ENCODE measurements at places on chromosomes 2 and 18. TPM values are rescaled to one million over a fixed set of nuclear protein-coding genes. Genes with fewer than 3 reads are reported as not detected.

DNA sequence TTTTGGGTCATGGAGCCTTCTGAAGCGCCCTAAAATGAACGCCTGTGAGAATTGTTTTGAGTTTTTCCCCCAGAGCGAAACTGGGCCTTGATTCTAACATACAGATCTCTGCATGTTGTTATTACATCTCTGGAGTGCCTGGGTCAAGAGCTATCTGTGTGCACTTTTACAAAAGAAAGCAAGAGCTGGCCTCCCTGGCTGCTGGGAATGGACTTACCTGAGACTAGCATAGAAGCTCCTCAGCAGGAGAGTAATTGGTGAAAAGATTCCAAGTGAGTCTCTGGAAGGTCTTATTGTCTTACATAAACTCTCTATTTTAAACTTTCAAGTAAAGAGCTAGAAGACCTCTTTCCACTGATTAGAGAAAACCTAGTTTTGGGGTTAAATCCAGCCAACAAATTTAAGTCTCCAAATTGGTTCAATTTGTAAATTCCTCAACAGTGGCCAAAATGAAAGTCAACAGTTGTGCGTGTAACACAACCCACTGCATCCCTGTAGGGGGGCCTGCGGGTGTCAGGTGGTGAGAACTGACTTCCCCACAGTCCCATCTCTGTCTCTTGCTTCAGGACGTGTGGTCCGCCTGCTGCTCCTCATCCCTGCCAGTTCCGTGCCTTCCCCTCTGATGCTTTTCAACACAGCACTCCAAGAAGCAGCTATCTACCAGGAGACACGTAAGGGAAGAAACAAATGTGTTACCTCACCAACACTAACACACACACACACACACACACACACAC, 206.1 kb downstream of the SH3BP4 start:
- peaks cover 2% of the 10 kb centered on the region for H3K36me3 ChIP-seq
- H3K27ac ChIP-seq: no peak overlapping the region
- H3K4me3 ChIP-seq: no peak overlapping the region
- H3K27me3 ChIP-seq: peaks cover 26% of the 10 kb centered on the region

DNA sequence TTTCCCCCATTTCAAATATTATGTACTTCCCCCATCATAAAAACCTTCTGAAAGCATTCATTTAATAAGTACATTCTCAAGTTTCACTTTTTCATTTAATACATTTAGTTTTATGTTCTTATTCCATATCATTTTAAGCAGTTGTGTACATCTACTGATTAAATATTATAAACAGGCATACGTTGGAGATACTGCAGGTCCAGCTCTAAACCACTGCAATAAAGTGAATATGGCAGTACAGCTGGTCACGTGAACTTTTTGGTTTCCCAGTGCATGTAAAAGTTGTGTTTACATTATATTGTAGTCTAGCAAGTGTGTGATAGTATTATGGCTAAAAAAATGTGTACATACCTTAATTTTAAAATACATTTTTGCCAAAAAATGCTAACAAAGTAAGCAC, 48.7 kb downstream of the TET3 start:
- H3K27me3 ChIP-seq: no peaks in the 10 kb centered on the region
- H3K27ac ChIP-seq: peak overlapping the region; percentile 69
- H3K36me3 ChIP-seq: peaks cover 2% of the 10 kb centered on the region
- H3K4me1 ChIP-seq: peaks cover 86% of the 10 kb centered on the region
- peak overlapping the region; percentile 85 for H3K4me3 ChIP-seq
- DNase-seq: no peak

GRCh38 chr2:61722318-61722717, 131.5 kb downstream of the FAM161A start:
- no peak overlapping the region for H3K4me3 ChIP-seq
- H3K36me3 ChIP-seq: peaks cover 13% of the 10 kb centered on the region
- no peak for DNase-seq
- peaks cover 27% of the 10 kb centered on the region for H3K27me3 ChIP-seq

DNA sequence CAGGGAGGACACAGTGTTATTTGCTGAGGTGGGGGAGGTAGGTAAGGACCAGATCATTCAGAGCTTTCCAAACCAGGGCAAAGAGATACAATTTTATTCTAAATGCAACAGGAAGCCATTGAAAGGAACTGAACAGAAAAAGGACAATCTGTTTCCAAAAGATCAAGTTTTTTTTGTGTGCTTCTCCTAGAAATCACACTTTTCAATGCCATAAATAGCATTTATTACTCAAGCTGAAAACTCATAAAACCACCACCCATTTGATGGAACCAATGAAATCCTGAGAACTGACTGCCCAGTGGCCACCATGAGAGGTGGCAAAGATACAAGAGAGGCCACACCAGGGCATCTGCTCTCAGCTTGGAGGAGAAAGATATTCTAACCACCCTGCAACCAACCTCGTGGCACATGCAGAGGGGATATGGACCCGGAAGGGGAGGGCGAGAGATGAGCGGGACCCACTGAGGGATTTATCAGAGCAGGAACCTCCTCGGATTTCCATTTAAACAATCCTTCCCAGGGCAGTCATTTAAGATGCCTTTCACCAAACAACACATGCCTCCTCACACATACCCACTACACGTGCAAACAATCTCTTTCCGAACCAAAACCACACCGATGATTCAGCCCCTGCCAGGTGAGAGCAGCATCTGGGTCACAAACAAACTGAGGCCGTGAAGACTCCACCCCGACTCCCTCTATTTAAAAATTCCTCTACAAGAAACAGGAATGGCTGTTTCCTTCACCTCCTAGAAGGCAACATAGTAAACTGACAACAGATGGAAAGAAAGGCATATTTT, 8.8 kb downstream of the CYB5A start:
- peak overlapping the region; percentile 68 for H3K27ac ChIP-seq
- peaks cover 39% of the 10 kb centered on the region for H3K4me1 ChIP-seq
- H3K4me3 ChIP-seq: no peak overlapping the region
- DNase-seq: no peak
- no peaks in the 10 kb centered on the region for H3K27me3 ChIP-seq
- H3K36me3 ChIP-seq: peaks cover 7% of the 10 kb centered on the region

DNA sequence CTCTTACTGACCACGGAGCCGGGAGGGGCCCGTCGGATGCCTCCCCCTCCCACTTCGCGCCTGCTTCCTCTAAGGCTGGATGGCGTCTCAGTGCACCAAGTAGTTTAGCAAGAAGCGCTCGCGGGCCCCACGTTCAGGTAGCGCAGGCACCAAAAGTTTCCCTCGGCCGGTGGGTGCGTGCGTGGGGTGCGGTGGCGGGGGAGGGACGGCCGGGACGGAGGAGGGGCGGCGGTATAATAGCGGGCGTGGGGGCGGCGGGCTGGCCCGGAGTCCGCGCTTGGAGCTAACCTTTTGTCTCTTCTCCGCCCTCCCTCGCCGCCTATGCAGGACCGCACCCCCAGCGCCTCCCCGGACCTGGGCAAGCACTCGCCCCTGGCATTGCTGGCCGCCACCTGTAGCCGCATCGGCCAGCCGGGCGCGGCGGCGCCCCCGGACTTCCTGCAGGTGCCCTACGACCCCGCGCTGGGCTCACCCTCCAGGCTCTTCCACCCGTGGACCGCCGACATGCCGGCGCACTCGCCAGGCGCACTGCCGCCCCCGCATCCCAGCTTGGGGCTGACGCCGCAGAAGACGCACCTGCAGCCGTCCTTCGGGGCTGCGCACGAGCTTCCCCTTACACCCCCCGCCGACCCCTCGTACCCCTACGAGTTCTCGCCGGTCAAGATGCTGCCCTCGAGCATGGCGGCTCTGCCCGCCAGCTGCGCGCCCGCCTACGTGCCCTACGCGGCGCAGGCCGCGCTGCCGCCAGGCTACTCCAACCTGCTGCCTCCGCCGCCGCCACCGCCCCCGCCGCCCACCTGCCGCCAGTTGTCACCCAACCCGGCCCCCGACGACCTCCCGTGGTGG, 1.0 kb downstream of the SP5 start:
- H3K4me1 ChIP-seq: peaks cover 42% of the 10 kb centered on the region
- no peak overlapping the region for H3K27ac ChIP-seq
- peaks cover 5% of the 10 kb centered on the region for H3K36me3 ChIP-seq

DNA sequence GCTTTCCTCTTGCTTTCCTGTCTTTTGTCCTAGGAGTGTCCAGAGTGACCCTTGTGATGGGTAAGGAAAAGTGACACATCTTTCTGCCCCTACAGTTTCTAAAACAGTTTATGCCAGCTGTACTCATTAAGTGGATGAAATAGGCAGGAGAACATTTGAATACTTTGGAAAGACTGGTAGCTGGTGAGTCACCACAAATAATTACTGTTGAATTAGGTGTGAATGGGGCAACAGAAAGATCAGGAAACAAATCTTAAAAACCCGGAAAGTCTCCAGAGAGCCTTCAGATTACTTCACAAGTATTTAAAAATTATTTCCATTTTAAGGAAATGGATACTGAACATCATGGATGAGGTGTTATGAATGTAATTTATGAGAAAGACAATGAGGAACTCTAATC, 278.5 kb downstream of the CLIP4 start:
- no peaks in the 10 kb centered on the region for H3K36me3 ChIP-seq
- H3K4me1 ChIP-seq: no peaks in the 10 kb centered on the region
- peaks cover 14% of the 10 kb centered on the region for H3K27me3 ChIP-seq
- no peak overlapping the region for H3K4me3 ChIP-seq
- DNase-seq: no peak
- no peak overlapping the region for H3K27ac ChIP-seq

DNA sequence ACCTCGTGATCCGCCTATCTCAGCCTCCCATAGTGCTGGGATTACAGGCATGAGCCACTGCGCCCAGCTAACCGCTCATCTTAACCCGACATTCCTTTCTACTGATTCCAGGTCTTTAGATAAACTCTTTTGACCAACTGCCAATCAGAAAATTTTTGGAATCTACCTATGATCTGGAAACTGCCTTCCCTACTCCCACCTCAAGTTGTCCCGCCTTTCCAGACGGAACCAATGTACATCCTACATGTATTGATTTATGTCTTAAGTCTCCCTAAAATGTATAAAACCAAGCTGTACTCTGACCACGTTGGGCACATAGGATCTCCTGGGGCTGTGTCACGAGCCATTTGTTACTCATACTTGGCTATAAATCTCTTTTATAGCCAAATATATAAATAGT, 3.2 kb upstream of the NEU2 start:
- H3K4me3 ChIP-seq: no peak overlapping the region
- no peaks in the 10 kb centered on the region for H3K36me3 ChIP-seq
- no peak for DNase-seq
- no peak overlapping the region for H3K27ac ChIP-seq
- H3K27me3 ChIP-seq: no peaks in the 10 kb centered on the region
- H3K4me1 ChIP-seq: no peaks in the 10 kb centered on the region

GRCh38 chr18:44047585-44047984, 633.1 kb upstream of the SETBP1 start:
- H3K4me1 ChIP-seq: no peaks in the 10 kb centered on the region
- DNase-seq: no peak
- H3K27ac ChIP-seq: no peak overlapping the region
- no peaks in the 10 kb centered on the region for H3K27me3 ChIP-seq
- no peak overlapping the region for H3K4me3 ChIP-seq

GRCh38 chr2:223625652-223626051, 23.5 kb upstream of the SCG2 start:
- H3K27ac ChIP-seq: no peak overlapping the region
- H3K4me1 ChIP-seq: no peaks in the 10 kb centered on the region
- peaks cover 14% of the 10 kb centered on the region for H3K27me3 ChIP-seq

- H3K27ac ChIP-seq: no peak overlapping the region
- no peaks in the 10 kb centered on the region for H3K36me3 ChIP-seq
- H3K4me3 ChIP-seq: no peak overlapping the region
- H3K4me1 ChIP-seq: no peaks in the 10 kb centered on the region
- DNase-seq: no peak
These were observed 299.5 kb downstream of the SRBD1 start for GRCh38 chr2:45311559-45311958.

DNA sequence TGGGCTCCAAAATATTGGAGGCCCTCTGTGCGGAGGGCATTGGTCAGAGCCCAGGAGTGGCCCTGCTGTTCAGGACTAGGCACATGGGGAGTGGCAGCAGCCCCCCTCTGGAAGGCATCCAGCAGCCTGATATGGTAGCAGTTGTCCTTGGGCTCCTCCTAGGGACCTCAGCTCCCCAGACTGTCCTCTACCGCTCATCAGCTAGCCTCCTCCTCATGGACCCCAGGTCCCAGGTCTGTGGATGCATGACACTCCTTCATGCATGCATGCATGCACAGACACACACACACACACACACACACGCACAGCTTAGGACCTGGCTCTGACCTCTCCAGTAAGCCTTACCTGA, 15.4 kb upstream of the ATP6V1B1 start:
- no peak overlapping the region for H3K4me3 ChIP-seq
- H3K4me1 ChIP-seq: no peaks in the 10 kb centered on the region
- no peaks in the 10 kb centered on the region for H3K36me3 ChIP-seq
- H3K27me3 ChIP-seq: peaks cover 28% of the 10 kb centered on the region

GRCh38 chr2:60408207-60408606, 145.2 kb downstream of the BCL11A start:
- H3K4me1 ChIP-seq: peaks cover 49% of the 10 kb centered on the region
- no peak overlapping the region for H3K4me3 ChIP-seq
- no peaks in the 10 kb centered on the region for H3K36me3 ChIP-seq

DNA sequence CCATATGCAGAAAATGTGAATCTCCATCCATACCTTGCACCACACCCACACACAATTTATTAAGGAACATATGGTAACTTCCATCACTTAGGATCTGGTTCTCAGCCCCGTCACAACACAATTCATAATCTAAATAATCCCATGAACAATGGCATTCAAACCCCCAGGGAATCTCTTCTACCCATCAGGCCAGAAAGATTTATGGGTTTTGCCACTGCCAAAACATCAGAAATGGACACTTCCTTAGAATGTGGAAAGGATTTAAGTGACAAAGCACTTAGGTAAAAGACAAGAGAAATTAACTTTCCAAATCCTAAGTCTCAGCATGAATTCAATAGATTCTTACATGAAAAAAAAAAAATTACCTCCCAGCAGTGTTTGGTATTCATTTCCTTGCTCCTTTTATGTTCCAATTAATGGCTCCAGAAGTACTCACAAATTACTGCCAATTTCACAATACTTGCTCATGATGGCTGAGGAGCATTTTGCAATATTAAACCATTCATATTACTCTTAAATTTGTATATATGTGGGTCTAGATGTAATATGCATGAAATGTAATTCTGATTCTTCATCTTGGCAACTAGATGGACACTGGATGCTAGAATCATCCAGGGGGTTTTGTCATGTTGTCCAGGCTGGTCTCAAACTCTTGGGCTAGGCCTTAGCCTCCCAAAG, 56.5 kb upstream of the TMEM247 start:
- H3K4me3 ChIP-seq: no peak overlapping the region
- H3K27me3 ChIP-seq: no peaks in the 10 kb centered on the region
- H3K36me3 ChIP-seq: no peaks in the 10 kb centered on the region
- H3K4me1 ChIP-seq: no peaks in the 10 kb centered on the region
- H3K27ac ChIP-seq: no peak overlapping the region
- DNase-seq: no peak

DNA sequence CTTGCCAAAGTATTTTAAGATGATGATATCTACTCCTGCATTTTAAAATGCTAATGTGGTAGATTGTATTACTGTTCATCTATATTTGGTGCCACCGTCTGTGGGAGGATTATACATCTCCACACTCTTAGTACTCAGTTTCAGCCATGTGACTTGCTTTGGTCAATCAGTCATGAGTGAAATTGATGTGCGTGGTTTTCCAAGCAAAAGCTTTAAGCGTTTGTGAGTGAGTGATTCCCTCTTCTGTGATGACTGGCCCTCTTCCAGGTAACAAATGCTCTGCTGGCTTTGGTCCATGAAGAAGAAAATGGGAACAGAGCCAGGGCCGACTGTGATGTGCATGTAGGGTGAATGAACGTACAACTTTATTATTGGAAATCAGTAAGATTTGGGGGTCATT, 330.4 kb downstream of the LPIN1 start:
- H3K4me3 ChIP-seq: no peak overlapping the region
- no peak for DNase-seq
- no peak overlapping the region for H3K27ac ChIP-seq
- no peaks in the 10 kb centered on the region for H3K27me3 ChIP-seq
- peaks cover 4% of the 10 kb centered on the region for H3K4me1 ChIP-seq

The TRMT61B gene
- total RNA-seq: 24.3 TPM

The FAM110C gene
- total RNA-seq: 0.91 TPM

The RNF152 gene
- total RNA-seq: 0.23 TPM

The WNT10A gene
- 1.7 TPM for total RNA-seq

The CYS1 gene
- total RNA-seq: not detected

The RAD51AP2 gene
- total RNA-seq: not detected

All from naive thymus-derived CD8-positive, alpha-beta T cell (primary cell).